Fibroblast of upper back skin (primary cell): ENCODE measurements at places on chromosomes 1 and 21.

DNA sequence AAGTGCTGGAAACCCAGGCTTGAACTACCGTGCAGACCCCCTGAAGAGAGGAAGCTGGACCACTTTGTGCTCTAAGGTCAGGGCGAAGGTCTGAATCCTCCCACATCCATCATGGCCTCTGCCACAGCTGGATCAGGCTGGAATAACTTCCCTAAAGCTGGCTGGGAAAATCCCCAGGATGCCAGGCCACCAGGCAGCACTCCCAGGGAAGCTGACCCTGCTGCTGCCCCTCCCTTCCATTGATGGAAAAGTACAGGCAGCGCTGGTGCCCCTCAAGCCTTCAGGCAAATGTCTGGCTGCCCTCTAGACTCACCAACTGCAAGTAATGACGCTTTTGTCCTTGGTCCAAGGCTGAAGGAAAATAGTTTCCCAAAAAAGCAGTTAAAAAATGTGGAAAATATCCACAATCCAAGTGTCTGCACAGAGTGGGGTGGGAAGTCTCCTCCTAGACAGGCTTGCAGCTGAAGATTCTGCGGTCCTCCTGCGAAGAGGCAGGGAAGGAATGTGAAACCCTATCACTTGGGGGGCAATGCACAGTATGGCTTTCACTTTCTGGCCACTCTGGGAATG lies 39.9 kb upstream of the TSPAN2 start:
- DNase-seq: no peak

GRCh38 chr21:40633048-40633447 lies 213.9 kb downstream of the DSCAM start:
- DNase-seq: no peak

GRCh38 chr1:14810595-14811361 lies 212.3 kb downstream of the KAZN start:
- peak; percentile 54 for DNase-seq

DNA sequence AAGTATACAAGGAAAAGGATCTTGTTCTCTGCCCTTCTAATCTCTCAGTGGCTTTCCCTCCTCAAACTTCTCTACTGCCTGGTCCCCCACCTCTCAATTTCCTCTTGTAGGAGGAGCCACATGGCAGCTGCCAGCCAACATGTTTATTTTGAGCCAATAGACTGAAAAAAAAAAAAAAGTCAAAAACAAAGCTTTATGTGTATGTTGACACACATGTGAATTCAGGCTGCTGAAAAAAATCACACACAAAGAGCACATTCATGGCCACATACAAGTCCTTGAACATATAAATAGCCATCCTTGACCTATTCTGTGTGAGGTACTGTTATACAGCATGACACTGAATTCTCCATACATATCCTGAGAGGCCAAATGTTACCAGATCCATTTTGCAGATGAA lies 3.7 kb downstream of the PTPN14 start:
- DNase-seq: no peak

DNA sequence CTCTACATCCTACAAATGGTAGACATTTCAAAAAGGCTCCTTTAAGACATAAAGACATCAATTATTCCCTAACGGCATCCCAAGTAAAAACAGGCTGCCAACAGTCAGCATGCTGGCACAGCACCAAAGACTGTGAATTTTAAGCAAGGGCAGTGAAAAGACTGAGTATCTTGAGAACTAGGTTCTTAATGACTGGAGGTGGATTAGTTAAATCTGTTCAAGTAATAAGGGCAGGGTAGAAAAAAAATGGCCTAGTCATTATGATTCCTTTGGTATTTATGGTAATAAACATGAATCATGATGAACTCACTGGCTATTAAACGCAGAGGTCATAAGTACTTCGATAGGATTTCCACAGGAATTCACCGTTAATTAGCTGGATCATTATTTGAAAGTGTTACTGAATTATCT lies 75.2 kb downstream of the KIFAP3 start:
- peak; percentile 84 for DNase-seq

DNA sequence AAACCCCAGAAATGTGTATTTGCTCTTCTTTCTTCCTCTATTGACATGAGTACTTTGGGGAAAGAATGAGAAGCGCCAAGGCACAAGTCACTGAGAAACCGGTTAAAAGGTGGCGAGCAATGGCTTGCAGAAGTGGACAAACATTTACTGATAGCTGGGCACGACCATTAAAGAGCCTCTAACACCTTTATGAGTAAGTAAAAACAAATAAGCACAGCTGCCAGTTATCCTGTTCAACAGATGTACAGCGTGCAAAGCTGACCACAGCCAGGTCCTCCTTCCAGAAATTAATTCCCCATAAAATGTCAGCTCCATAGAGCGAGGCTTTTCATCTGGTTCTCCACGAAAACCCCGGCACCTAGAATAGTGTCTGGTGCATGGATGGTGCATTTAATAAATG lies 72.7 kb downstream of the CAPZB start:
- no peak for DNase-seq

- DNase-seq: peak; percentile 51
Observed at GRCh38 chr1:246324711-246325110, 182.4 kb downstream of the SMYD3 start.

DNA sequence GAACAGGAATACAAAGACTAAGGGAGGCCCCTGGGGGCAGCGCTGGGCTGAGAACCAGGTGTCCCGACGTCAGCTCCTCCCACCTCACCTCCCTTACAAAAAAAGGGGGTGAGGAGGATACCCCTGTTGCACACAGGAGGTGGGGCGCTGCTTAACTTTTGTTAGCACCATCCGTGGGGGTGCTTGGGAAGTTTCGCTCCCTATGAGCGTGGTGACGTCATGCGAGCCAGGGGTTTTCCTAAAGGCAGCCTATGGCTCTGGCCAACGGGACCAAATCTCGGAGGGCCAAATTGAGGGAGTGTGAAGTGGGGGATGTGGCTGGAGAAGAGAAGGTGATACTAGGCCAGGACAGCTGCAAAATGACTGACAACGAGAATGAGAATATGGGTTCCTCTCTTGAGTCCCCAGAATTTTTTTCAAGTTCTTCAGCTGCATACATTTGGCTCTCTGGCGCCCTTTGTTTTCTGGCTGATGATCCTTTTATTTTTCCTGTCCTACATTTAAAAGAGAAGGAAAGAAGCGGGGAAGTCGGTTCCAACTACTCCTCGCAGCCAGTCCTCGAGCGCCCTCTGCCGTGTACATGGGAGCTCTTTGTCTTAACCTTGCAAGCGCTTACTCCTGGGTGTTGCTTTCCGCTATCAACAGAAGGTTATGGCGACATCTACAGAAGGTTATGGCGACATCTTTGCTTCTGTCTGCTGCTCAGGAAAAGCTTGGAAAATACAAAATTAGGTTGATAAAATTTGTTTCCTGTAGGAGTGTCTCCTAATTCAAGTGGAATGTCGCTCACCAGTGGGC lies 48.0 kb upstream of the ZC3H11B start:
- peak; percentile 89 for DNase-seq

- DNase-seq: no peak
Observed at GRCh38 chr1:19884312-19884711, 2.1 kb downstream of the OTUD3 start.

DNA sequence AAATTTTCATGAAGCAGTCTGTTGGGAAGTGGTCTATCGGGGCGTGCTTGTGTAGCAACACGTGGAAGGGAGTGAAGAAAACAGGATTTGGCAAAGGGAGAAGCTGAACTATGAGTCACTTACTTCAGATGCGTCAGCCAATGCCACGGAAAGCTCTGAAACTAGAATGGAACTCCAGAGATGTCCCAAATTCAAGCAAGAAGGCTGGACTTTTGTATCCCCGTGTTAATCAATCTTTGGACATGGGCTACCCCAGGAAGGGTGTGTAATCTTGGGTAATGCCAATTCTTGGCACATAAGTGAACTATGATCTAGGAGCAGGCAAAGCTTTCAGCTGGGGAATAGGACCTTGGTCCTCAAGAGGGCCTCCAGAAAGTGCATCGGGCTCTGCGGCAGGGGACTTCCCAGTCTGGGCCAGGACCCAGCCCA lies 102.6 kb downstream of the ADSS2 start:
- peak; percentile 58 for DNase-seq

- DNase-seq: no peak
Observed at GRCh38 chr21:36430841-36431240, 45.6 kb downstream of the CHAF1B start.
